Astrocyte of the hippocampus (primary cell): ENCODE measurements at places on chromosomes 6 and 20.
A peak's percentile ranks its signal among the peaks of the same experiment; 100 is the strongest.

- DNase-seq, result peak; percentile 62
These were observed 230.7 kb upstream of the BTBD3 start for GRCh38 chr20:11686820-11687543.

- DNase-seq, result peak; percentile 81
These were observed 30.8 kb upstream of the SMLR1 start for GRCh38 chr6:130796313-130796905.

DNA sequence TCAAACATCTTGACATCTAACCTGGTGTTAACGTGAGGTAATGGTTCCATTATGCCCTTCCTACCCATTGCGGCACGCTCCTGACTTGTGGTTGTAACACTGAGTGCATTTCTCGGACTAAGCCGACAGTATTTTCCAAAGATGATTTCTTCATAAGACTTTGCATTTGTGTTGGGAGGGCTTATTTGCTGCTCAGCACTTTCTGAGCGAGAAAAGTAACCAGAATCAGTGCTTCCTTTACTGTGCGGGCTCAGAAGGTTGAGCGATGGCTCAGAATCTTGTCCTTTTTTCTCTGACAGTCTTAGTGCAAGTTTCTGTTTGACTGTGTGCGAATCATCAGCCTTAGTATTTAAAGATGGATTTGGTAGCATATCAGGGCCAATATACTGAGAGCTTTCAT is 171.7 kb downstream of the HIVEP2 start:
- DNase-seq, result no peak

DNA sequence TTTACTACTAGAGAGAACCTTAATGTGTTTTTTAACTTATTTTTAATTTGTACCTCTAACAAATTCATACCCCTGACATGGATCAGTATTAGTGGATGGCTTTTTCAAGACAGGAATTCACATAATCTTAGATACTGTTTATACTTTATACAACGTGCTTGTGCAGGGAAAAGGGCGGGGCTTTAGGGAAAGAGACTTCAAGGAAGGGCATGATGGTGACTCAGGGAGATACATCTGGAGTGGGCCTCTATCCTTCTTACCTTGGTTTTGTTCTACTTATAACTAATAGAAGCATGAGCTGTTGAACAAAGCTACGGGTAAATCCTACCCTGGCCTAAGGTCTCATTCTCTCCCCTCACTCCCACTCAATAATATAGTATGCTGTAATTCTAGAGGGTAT is 160.8 kb downstream of the C6orf58 start:
- DNase-seq, result no peak

DNA sequence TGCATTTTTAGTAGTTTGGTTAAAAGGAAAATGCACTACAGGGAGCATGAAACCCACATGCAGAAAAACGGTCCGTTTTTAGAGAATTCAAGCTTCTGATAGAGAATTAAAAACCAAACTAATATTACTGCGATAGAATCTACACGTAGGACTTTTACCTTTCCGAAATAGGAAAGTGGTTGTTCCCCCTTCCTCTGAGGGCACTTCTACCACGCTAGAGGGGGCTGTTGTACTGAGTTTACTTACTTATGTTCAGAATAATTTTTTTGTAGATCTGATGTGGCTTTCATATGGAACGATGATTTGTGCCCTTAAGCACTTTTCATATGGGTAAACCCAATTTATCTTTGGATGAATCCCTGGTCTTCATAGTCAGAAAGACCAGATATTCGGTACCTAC is 264.3 kb upstream of the PLN start:
- peak; percentile 72 for DNase-seq

GRCh38 chr20:3813848-3814581 is 6.3 kb upstream of the AP5S1 start:
- no peak for DNase-seq

GRCh38 chr6:118843685-118844390 is 50.1 kb upstream of the ASF1A start:
- DNase-seq, result peak; percentile 47

DNA sequence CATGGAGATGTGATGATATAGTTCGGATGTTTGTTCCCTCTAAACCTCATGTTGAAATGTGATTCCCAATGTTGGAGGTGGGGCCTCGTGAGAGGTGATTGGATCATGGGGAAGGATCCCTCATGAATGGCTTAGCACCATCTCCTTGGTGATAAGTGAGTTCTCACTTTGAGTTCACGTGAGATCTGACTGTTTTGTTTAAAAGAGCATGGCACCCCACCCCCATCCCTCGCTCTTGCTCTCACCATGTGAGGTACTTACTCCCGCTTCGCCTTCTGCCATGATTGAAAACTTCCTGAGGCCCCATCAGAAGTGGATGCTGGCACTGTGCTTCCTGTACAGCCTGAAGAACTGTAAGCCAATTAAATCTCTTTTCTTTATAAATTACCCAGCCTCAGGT is 10.9 kb downstream of the SLC32A1 start:
- DNase-seq, result no peak

DNA sequence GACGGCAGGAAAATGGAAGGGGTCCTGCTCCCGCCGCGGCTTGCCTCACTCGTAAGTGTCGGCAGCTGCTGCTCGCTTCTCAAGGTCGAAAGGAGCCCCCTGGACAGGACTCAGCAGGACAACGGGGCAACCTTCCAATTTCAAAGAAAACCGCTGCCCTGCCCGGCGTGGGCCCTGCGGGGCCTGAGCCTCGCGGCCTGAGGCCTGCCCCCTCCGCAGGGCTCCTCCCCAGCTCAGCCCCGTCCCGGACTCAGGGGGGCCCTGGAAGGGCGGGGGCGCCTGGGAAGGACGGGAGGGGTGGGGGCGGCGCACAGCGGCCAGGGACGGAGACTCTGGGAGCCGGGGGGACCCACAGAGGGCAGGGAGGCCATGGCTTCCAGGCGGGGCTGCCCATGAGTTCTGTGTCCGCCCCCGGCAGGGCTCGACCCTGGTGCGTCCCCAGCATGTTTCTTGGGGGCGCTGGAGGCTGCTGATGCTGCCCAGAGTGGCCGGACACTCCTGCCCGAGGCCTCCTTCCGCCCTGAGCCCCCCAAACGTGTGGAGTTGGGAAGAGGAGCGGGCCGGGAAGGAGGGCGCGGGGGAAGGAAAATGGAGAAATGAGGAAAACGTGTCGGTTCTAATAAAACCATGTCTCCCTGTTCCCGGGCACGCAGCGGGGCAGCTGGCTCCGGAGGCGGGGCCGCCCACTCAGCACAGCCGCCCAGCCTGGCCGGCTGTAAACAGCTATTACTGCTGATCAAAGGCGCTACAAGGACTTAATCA is 114.6 kb downstream of the DLL1 start:
- no peak for DNase-seq

GRCh38 chr6:1281746-1282145 is 30.2 kb upstream of the FOXQ1 start:
- DNase-seq, result no peak

GRCh38 chr6:91442342-91442741 is 855.5 kb upstream of the MAP3K7 start:
- DNase-seq, result no peak

DNA sequence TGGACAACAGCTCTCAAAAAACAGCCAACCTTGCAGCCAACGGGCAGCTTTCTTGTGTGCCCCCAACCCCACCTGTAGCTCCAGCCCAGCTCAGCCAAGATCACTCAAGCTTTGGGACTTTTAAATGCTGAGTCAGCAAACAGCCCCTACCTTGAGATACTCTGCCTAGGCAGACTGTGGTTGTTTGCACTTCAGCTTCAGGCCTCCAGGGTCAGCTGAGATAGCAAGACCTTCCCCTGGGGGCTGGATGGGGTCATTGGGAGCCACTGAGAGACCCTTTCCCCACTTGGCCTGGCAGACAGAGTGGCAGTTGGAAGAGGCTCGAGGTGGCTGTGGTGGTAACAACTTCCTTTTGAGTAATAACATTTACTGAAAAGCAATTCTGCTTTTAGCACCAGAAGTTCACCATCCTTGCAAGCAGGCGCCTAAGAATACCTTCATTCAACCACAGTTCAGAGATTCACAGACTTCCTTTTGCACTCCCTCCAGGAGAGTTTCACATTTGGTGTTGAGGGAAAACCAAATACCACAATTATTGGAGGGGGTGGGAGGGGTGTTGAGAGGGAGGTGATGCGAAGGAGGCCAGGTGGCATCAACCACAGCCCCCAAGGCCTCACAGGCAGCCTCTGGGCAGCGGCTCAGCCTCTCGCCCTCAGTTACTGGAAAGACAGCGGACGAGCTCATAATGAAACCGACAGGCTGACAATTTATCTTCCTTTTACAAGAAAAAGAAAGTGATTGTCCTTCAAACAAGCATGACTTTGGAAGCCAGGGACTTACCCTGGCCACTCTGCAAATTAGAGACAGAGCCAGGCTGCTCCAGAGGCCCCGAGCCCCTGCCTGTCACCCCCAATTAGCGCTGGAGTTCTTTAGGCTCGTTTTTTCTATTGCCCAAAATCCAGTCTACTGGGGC is 148.1 kb downstream of the CEBPB start:
- DNase-seq, result peak; percentile 59

- DNase-seq, result no peak
These were observed 55.4 kb downstream of the HS3ST5 start for GRCh38 chr6:114287461-114287860.

GRCh38 chr20:14643146-14643545 is 305.7 kb upstream of the FLRT3 start:
- no peak for DNase-seq

- DNase-seq, result no peak
These were observed 194.3 kb downstream of the COL19A1 start for GRCh38 chr6:70060680-70061079.
